ENCODE measurements at places on chromosomes 4 and X. TPM values are rescaled to one million over a fixed set of nuclear protein-coding genes. Genes with fewer than 3 reads are reported as not detected.

Gene CCDC110
- not detected for total RNA-seq

Gene PLXNA3
- 34.3 TPM for total RNA-seq

Gene ABHD18
- total RNA-seq: 17.6 TPM

Gene RBM46
- total RNA-seq: not detected

Gene GAGE13
- total RNA-seq: not detected

Gene MAP7D2
- 1.5 TPM for total RNA-seq

Gene MRFAP1
- total RNA-seq: 146 TPM

Gene PAGE3
- total RNA-seq: not detected

Gene TEX11
- not detected for total RNA-seq

Gene FGD1
- not detected for total RNA-seq

Gene TMEM35A
- not detected for total RNA-seq

Gene ITIH6
- not detected for total RNA-seq

Gene SLC9A6
- 19.3 TPM for total RNA-seq

Gene GPR34
- 0.61 TPM for total RNA-seq

Gene DMRTC1
- total RNA-seq: not detected

Gene FRG2
- not detected for total RNA-seq

Gene TMPRSS11A
- not detected for total RNA-seq

Gene ARSD
- total RNA-seq: 13.6 TPM

Gene VCX3B
- total RNA-seq: not detected

Gene PHKA1
- 0.16 TPM for total RNA-seq

Gene MAGEA11
- not detected for total RNA-seq

Gene HMX1
- not detected for total RNA-seq

Gene OPRPN
- total RNA-seq: not detected

Gene SPP1
- not detected for total RNA-seq

Gene ZXDB
- 17.7 TPM for total RNA-seq

Gene TMSB15A
- not detected for total RNA-seq

Gene GAB1
- total RNA-seq: 11.9 TPM

Gene ASB12
- 0.58 TPM for total RNA-seq

Gene DDIT4L
- total RNA-seq: not detected

Gene ADH1A
- not detected for total RNA-seq

Gene F9
- total RNA-seq: not detected

Gene USP26
- not detected for total RNA-seq

Gene SOX3
- not detected for total RNA-seq

Gene UGT2B11
- total RNA-seq: not detected
